ENCODE measurements at places on chromosomes 2 and 18.

DNA sequence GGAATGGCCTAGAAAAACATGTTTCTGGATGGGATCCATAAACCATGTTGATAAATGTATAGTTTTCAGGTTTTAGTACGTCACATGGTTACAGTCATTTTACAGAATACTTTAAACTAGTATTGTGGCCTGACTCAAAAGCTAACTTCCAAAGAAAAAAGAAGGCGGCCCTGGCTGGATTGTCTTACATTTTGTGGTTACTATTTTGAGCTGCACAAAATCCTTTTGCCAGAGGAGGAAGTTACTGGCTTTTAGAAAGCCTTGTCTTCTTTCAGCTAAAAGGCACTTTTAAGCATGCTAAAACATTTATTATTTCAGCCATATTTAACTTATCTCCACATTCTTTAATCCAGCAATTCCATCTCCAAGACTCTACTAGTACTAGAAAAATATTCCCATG is 227.9 kb downstream of the CDH2 start:
- DNase-seq = no peak

- DNase-seq = peak; percentile 70
Measured at GRCh38 chr2:56185101-56185581, 1.4 kb downstream of the CCDC85A start.

GRCh38 chr2:85770786-85771409 is 17.1 kb downstream of the ATOH8 start:
- DNase-seq = no peak

DNA sequence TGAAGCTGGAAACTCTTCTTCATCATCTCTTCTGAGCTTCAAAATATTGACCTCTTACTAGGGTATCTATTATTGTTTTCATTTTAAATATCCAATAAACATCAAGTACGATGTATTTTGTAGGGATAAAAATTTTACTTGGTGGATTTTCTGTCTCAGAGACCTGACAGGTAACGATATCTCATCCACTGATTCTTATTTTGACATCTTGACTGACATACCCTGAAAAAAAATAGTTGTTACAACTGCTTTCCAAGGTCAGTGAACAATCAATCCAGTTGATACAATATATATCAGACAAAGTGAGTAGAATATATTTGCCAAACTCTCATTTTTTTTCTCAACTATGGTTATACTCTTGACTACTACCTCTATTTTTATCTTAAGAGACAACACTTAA is 963.7 kb upstream of the CDH2 start:
- no peak for DNase-seq

GRCh38 chr2:172655091-172655837 is 80.4 kb upstream of the RAPGEF4 start:
- DNase-seq = no peak

DNA sequence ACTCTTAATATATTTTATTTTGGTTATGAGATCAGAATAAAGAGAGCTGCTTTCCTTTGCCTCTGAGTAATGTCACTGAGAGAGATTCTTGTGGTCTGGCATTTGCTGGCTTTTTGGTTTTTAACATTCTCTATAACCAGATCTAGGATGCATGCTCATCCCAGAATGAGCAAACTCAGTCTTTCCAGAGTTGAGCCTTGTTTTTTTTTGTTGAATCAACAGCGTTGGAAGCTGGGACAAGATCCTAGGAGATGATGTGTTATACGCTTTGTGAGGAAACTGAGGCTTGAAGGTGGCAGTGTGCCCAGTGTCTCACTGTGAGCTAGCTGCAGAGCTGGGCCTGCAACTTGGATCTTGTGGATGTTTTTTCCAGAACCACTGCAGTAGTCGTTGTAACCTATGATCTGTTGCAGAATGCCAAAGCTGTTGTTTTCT is 19.5 kb downstream of the MYO1B start:
- DNase-seq = peak; percentile 30

DNA sequence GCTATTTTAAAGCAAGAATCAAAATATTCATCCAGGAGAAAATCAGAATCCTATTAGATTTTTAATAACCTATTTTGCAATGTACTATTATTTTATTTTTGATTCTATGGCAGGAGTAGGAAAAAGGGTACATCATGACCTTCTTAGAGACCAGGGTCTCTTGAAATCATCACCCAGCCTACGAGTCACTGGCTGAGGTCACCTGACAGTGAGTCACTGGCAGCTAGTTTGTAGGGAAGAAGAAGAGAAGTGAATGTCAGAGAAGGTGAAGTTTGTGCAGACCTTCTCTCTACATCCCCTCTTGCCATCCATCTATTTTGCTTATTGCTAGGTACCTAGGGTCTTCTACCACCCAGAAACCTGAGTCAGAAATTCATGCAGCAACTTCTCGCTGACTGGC is 144.2 kb downstream of the ALK start:
- DNase-seq = no peak

DNA sequence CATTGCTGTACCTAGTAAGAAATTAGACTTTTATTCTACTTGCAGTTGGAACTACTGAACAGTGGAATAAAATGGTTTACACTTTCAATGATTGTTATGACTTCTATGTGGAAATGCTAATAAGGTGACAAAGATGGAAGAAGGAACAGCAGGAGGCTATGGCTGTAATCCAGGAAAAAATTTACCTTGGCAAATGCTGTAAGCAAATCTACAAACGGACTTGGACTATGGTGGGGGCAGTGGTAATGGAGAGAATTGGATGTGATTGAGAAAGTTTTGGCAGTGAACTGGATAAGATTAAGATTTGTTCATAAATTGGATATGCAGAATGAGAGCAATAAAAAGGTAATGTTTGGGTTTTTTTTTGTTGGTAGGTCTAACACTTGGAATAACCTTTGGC is 111.0 kb upstream of the ERBB4 start:
- DNase-seq = no peak

GRCh38 chr2:109438146-109438545 is 175.6 kb downstream of the SEPTIN10 start:
- DNase-seq = no peak

DNA sequence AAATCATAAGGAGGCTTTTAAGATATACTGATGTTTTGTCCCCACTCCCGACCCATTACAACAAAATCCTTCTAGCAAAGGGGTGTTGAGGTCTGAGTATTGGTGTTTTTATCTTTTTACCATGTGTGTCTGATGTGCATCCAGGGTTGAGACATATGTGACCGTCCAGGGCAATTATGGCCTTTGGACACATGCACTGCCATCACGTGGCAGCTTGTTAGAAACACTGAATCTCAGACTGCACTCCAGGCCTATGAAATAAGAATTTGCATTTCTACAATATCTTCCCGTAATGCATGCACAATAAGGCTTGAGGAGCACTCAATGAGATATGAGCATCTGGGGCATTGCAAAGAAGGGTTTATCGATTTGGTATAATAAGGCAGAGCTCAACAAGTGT is 235.1 kb upstream of the ZNF804A start:
- DNase-seq = no peak

DNA sequence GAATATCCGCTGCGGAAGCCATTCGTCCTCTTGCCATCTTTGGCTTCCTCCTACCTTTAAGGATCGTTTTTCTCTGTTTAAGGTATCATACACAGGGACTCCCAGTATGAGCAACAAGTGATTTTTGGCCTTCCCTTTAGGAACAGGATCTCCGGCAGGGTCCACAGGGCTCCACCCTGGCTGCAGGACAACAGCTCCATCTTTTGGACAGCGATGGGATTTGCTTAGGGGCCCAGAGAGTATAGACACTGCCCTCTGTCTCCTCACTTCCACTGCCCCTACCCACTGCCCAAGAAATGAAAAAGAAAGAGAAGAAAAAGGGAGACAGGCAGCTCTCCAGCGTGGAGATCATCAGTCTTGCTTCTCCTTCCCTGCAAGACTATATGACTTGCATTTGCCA is 224.5 kb downstream of the UXS1 start:
- no peak for DNase-seq

DNA sequence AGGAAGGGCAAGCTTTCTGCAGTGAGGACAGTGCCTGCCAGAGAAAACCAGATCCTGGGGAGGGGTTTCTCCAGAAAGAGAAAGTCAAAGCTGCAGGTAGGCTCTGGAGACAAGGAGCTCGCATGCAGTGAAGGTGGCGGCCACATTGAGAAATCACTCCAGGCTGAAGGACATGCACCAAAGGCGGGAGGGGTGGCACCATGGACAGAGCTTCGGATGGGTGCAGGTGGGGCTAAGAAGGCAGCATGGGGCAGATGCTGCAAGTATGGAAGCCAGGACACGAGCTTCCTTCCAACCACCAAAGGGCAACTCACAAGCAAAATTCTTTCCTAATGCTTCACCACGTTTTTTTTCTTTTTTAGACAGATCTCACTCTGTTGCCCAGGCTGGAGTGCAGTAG is 104.4 kb upstream of the SLC35G4 start:
- DNase-seq = no peak

- DNase-seq = no peak
Measured at GRCh38 chr2:119371111-119371510, 4.3 kb downstream of the DBI start.

- peak; percentile 56 for DNase-seq
Measured at GRCh38 chr2:101500180-101500579, 25.3 kb upstream of the RFX8 start.

DNA sequence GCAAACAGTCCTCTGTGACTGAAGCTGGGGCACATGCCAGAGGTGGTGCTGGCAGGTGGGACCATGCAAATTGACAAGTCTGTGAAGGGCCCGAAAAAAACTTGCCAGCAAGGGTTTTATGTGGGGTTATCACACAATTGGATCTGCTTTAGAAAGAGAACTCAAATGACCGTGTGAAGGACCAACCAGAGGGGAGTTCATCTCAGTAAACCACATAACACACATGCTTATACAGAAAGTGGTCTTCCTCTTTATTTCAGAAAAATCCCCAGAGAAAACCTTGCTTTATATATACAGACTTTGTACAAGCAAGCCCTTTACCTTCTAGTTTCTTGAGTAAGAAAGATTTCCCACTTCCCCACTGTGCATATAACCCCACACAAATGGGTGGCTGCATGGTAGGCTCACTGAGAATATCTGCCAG is 46.7 kb downstream of the KIDINS220 start:
- DNase-seq = no peak

DNA sequence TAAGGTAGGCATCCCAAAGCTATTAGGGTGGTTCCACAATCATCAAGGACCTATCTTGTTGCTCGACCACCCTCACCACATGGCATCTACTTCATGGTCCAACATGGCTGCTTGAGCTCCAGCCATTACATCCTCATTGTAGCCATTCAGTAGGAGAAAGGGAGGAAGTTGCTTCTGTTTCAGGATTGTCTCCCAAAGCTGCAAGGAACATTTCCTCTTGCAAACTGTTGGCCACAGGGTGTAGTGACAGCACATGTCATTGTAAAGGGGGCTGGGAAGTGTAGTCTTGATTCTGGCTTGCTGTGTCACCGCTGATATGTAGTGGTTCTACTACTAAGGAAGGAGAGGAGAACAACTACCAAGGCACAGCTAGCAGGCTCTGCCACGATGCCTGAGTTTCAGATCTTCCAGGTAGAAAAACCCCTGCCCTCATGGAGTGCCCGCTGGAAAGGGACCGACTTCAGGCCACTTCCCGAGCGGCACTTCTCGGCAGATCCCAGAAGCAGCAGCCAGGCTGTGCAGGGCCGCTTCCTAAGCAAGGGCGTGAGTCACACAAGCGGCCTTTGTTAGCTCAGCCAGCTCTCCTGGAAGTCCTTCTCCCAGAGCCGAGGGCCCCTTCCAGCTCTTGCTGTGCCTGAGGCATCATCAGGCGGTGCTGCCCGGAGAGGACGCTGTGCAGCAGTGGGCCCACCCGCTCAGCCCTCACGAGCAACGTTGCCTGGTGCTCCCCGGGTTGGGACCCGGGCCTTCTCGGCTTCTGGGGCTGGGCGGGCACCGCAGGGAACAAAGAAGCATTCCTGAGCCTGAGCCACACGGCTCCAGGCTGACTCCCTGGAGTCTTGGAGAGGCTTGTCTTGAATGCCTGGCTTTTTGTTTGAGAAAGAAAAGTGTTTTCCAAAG is 58.2 kb downstream of the HS6ST1 start:
- DNase-seq = peak; percentile 64

DNA sequence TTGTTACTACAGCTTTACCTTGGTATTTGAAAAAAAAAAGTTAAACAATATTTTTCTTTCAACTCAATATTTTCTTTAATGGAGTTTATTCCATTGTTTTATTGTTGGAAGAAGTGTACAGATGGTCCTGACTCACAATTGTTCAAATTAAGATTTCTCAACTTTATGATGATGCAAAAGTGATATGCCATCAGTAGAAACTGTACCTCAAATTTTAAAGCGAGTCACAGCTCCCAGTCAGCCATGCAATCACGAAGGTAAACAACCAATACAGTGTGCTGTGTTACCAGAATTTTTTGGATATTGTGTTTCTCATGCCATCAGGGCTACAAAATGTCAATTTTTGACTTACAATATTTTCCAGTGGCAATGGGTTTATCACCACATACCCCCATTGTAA is 54.0 kb upstream of the COL5A2 start:
- DNase-seq = no peak

- DNase-seq = peak; percentile 27
Measured at GRCh38 chr2:205617905-205618304, 64.4 kb upstream of the NRP2 start.

DNA sequence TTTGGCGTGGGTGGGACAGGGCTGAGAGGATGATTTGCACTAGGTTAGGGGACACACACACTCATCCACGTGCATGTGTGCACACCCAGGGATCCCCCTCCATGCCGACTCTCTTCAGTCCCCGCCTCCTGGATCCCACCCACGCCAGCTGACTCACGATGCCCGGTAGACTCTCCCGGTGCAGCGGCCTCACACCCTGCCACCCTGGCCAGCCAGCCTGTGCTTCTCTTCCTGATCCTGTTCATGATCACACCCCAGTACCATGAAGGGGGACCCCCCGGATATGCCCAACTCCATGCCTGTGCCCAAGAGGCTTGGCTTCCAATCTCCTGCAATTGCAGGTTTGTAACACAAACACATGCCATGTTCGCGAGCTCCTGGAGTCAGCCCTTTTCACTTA is 157.8 kb upstream of the HDAC4 start:
- DNase-seq = no peak

DNA sequence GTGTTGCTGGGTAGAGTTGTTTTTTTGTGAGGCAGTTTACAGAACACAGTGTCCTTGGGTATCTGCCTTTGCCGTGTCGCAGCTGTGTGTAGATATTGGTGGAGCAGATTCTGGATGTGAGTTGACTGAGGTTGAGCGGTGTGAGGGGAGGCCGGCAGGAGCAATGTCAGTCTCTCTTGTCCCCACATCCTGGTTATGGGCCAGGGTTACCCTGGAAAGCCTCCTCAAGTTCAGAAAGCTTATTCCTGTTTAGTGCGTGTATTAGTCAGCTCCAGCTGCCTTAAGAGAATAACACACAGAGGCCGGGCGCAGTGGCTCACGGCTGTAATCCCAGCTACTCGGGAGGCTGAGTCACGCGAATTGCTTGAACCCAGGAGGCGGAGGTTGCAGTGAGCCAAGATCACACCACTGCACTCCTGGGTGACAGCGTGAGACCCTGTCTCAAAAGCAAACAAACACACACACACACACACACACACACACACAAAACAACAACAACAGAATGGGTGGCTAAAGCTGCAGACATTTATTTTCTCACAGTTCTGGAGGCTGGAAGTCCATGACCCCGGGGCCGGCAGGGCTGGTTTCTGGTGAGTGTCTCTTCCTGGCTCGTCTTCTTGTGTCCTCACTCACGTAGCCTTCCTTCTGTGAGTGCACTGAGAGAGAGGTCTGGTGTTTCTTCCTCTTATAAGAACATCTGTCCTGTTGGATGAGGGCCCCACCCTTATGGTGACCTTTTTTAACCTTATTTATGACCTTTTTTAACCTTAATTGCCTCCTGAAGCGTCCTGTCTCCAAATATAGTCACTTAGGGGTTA is 5.1 kb downstream of the NCK2 start:
- DNase-seq = no peak

Data from eye (tissue), 1 donor.